ENCODE measurements at places on chromosomes 13 and 19.

DNA sequence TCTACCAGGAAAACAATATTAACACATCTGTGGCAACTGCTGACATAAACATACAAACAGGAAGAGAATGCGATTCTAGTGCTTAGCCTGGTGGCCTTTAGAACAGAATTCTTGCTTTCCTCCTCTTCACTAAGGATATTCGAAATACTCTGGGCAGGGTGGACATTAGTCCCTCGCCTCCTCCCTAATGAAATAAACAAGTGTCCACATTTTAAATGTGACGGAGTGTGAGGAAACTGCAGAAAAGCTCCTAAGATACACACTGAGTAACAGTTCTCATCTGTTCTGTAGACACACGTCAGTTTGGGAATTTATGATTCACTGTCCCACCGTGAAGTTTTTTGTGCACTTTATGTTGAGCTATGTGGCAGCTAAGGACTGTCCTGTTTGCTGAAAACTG is 639 bp downstream of the STARD13 start:
- no peak for DNase-seq

DNA sequence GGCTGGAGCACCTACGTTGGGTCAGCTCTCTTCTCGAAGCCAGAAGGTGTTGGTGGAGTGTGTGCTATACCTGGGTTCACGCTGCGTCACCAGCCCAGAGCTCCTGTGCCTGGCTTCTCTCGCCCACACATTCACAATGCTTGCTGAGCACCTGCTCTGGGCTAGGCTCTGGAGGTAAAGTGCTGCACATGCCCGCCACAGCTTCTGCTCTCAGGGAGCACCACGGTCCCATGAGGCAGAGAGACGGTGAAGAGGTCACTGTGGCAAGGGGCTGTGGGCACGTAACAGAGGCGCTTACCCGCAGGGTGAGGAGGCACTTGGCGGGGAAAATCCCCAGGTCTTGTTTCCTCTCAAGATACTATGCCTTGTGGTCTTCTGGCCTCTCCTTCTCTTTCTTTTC is 174.2 kb downstream of the TEX29 start:
- DNase-seq, result no peak

DNA sequence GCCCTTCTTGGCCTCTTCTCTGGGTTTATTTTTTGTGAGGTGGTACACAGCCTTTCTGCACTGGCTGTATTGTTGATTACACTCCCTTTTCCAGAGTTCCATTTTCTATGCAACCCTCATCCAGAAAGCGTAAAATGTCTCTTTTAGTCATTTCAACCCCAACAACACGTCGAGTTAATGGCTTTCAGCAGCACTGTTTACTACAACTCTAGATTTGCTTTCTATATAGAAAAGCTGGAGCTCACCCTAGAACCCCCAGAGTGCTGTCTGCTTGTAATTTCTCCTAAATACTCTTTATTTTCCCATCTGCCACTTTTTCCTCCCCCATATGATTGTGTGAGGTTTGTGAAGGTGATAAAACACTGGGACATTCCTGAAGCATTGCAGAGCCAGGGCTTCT is 148.9 kb upstream of the TMTC4 start:
- no peak for DNase-seq

GRCh38 chr13:36966404-36966803 is 32.7 kb downstream of the ALG5 start:
- no peak for DNase-seq

- DNase-seq, result no peak
Measured at GRCh38 chr13:95492044-95492801, 60.3 kb upstream of the CLDN10 start.

DNA sequence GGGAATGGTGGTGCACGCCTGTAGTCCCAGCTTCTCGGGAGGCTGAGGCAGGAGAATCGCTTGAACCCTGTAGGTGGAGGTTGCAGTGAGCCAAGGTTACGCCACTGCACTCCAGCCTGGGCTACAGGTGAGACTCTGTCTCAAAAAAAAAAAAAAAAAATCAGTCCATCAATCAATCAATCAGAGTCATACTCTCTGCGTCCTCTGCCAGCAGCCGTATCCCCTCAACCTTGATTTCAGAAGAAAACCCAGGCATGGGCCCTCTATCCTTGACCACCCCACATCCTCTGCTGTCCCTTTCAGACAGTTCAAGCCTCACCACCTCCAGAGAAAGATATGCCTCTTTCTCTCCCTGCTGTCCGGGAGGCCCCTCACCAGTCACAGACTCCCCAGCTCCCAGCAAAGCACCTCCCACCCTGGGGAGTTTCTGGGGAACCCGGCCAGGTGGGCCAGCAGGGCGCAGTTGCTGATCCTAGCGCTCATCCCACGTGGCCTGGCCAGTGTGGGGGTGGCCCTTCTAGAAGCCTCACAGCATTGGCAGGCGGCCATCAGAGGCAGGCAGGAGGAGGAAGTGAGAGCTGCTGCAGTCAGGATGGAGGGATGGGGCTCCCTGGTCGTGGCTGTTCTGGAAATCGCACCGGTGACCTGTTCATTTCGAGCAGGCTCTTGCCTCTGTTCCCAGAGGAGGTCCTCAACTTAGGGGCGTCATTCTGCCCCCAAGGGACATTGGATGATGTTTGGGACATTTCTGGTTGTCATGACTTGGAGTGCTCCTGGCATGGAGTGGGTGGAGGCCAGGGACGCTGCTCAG is 10.2 kb upstream of the JSRP1 start:
- DNase-seq, result no peak

DNA sequence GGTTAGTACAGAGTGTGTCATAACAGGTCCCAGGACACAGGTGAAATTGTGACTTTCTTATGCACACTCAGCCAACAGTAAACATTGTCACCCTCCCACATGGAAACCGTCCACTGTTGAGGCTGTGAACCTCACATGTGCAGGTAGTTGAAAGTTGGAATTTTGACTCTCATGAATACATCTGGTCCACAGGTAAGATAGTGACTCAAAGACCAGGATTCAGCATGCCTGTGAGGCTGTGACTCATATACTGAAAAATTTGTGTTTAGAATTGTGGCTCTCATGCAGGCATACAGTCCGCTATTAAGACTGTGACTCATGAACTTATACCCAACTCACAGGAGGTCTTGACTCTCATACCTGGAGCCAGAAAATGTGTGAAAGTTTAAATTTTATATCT is 67.8 kb downstream of the ZNF728 start:
- no peak for DNase-seq

GRCh38 chr19:43699506-43700394 is 16.1 kb upstream of the IRGC start:
- DNase-seq, result no peak

GRCh38 chr19:2331601-2332246 is 3.2 kb downstream of the SPPL2B start:
- no peak for DNase-seq

GRCh38 chr19:50535672-50536187 is 22.0 kb upstream of the ASPDH start:
- no peak for DNase-seq

DNA sequence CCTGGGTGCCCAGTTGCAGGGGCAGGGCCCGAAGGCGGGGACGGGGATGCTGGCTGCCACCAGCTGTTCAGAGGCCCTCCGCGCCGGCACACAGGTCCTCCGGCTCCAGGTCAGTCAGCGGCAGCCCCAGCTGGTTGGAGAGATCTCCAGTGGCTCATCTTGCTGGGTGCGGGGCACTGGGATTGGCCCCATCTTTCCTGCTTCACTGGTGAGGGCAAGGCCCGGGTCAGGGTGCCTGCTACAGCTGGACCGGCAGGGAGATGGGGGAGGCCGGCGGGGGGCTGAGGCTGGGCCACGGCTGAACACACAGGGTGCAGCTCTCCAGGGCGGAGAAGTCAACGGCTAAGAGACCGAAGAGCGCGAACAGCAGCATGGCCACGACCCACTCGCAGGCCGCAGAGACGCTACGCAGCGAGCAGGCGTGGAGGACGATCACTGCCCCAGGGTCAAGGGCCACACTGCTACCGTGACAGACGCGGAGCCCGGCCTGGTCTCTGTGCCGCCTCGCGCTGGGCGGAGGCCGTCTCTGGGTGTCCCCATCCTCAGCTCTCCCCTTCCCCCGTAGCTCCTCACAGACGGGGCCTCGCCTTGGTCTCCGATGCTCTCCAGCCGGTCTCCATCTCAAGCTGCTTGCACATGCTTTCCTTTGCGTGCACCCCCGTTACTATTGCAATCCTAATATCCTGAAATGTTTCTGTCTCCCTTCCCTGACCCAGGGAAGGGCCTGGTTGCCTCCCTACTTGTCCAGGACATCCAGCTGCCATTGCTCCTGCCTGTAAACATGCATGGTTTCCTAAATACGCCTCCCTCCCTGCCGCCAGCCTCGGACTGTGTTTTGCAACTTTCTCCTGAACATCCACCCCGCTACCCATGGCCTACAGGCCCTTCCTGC is 12.3 kb downstream of the TMEM150B start:
- no peak for DNase-seq

- DNase-seq, result no peak
Measured at GRCh38 chr13:99506634-99507033, 5.4 kb downstream of the TM9SF2 start.
